ENCODE measurements at places on chromosomes 3 and 15.

DNA sequence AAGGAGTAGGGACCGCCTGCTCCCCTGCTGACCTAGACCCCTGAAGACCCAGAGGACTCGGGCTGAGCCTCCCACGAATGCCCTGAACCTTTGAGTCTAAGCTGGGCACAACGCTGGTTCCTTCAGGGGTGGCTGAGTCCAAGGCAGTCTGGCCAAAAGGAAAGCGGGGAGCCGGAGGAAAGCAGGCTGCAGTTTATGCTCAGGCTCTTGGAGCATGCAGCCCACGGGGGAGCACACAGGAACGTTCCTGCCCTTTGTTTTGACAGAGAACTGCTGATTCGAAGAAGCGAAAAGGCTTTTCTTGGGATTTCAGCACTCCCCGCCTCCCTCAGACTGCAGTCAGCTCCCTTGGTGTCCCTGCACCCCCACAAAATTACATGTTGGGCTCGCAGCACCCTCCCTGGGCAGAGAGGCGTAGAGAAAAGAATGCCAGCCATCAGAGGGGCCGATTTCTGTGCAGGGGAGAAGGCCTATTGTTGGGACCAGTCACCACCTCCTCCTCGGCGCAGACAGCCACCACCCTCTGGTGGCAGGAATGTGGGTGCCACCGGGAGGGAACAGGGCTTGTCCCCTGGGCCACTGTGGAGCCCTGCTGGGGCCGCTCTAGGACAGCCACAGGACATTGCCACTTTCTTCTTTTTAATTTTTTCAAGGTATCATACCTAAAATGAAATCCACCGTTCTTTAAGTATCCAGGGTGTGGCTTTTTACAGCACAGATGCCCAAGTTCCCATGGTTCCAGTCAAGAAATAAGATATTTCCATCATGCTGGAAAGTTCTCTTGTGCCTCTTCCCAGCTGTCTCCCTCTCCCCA, 72.2 kb downstream of the SMAD6 start:
- peak; percentile 80 for DNase-seq

- DNase-seq: no peak
These were observed 81.6 kb upstream of the MDFIC2 start for GRCh38 chr3:70393881-70394612.

DNA sequence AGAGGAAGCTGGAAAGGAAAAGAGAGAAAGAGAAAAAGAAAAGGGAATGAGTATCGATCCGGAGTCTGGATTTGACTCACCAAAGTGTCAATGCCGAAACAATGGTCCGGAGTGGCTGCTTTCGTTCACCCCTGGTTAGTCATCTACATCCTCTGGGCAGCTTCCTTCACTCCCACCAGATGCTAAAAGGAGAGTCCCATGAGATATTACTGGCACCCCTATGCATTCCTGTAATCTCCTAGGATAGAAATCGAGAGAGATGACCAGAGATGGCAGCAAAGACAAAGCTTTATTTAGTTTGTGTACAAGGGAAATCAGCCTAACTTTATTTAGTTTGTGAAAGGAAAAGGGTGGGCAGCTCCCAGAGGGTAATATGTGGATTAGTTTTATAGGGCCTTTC, 622.2 kb downstream of the ZPLD1 start:
- peak; percentile 35 for DNase-seq

GRCh38 chr3:33543601-33544000, 103.4 kb upstream of the UBP1 start:
- DNase-seq: no peak

DNA sequence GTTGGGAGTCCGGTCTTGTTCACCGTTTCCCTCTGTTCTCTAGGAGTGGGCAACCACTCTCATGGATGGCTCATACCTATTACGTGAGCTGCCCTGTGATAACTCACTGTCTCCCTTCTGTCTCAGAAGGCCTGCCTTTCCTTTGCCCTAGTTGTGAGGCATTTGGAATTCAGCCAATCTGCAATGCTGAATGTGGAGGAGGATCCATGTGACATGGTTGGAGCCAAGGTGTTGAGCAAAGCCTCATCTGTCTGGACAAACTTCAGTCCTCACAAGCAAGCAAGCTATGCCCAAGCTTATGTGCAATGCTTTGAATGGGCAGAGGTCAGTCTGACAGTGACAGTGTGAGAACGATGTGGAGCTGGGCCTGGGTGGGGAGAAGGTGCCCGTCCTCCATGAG, 37.8 kb upstream of the ATP10A start:
- DNase-seq: peak; percentile 20

- DNase-seq: no peak
These were observed 246.2 kb downstream of the LSAMP start for GRCh38 chr3:116199063-116199462.

DNA sequence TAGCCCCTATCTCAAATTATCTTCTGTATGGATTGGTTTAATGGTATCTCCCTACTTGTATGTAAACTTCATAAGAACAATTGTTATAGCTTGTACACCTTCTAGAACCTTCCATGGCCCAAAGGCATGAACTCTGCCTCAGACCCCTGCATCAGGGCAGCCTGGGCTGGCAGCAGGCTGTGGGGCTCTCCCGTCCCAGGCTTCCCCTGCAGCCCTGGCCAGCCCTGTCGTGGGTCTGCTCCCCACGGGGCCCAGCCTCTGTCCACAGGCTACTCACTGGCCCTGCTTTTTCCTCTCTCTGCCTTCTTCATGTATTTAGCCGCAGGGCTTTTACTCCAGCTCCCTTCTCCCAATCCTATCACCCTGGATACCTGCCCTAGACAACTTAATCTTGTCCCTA, 4.4 kb downstream of the SCN5A start:
- no peak for DNase-seq

DNA sequence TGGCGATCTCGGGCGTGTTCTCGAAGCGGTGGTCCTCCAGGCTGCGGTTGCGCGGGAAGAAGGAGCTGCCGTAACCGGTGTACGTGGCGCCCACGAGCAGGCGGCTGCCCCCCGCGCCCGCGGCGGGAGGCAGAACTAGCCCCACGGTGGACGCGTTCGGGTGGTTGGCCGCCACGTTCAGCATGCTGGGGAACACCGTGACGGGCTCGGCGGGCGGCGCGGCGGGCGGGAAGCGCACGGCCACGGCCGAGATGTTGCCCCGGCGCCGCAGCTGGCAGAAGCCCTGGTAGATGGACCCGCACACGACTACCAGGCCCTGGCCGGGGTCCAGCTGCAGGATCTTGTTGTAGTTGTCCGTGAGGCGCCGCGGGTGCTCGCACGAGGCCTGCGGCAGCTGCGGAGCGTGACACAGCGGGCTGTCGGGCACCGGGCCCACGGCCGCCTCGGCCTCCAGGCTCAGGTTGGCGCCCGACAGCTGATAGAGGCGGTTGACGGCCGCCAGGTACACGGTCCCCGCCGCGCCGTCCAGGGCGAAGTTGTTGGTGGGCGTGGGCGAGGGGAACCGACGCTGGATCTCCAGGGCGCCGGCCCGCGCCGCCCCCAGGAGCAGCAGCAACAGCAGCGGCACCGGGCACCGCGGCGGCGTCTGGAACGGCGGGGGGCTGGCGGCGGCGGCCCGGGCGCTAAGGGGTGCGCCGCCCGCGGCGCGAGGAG, 397 bp downstream of the PLXND1 start:
- DNase-seq: peak; percentile 33

GRCh38 chr3:41030220-41030619, 169.1 kb upstream of the CTNNB1 start:
- DNase-seq: no peak

GRCh38 chr3:13042127-13042701, 31.0 kb downstream of the IQSEC1 start:
- no peak for DNase-seq

DNA sequence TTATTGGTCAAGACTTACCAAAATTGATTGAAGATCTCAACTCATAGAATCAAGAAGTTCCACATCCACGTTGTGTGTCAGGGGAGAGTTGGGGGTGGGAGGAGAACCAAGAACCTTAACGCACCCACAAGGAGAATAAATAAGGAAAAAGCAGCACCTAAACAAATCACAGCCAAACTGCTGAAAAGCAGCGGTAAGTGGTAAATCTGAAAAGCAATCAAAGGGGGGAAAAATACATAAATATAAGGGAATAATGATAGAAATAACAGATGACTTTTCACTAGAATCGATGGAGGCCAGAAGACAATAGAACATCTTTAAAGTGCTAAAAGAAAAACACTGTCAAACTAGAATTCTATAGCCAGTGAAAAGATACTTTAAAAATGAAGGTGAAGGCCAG, 20.1 kb upstream of the BHLHE40 start:
- no peak for DNase-seq
